Activated CD8-positive, alpha-beta T cell treated with anti-CD3 and anti-CD28 coated beads for 36 hours (primary cell): ENCODE measurements at places on chromosomes 6 and 20. TPM values are rescaled to one million over a fixed set of nuclear protein-coding genes. Genes with fewer than 3 reads are reported as not detected.

- DNase-seq: no peak
Measured at GRCh38 chr20:29497261-29497671, 1760.2 kb upstream of the DEFB115 start.

DNA sequence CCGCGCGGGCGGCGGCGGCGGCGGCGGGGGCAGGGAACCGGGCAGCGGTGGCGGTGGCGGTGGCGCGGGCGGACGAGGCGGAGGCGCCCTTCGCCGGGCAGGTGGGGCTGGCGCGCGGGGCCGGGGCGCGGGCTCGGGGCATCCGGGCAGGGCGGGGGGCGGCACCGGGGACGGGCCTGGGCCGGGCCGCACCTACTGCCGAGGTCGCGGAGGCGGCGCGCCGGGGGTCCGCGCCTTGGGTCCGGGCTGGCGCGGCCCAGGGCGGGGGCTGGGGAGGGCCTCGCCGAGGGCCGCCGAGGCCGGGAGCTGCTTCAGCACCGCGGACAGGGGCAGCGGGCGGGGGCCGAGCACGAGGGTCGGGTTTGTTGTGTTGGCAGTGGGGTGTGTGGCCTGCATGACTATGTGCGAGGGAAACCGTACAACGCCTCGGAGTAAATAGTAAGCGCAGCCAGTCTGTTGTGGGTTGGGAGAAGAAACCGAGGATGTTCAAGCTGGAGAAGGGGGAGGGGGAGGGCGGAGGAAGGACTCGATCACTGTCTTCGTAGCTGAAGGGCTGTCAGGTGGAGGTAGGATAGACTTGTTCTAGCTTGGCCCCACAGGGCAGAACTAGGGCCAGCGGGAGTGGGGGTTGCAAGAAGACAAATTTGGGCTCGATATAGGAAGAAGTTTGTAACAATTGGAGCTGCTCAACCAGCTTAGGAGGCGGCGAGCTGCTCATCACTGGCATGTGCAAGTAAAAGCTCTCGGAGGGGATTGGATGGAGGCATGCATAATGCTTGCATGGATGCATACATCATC is 593 bp downstream of the MMP24 start:
- peak; percentile 59 for DNase-seq

DNA sequence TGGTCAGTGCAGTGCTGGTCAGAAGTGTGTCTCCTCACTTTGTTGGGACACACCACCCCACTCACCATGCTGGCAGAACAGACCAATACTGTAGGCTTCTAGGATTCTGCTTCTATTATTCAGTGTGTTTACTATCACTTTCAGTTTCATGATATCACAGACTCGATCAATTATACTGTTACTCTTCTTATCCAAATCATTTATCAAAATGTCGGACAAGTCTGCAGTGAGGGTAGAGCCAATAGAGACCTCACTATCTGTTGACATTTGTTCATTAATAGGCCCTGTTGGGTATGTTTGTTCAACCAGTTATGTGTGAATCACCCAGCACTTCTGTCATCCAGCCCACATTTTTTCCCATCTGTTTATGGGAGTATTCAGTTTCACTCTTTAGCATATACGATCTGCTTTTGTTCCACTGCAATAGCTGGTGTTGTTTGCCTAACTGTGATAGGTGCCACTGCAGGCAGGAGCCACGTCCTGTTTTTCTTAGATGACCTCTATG is 140.1 kb downstream of the NRN1 start:
- DNase-seq: peak; percentile 32

ADGRG6 gene
- 1.5 TPM for total RNA-seq

PDE7B gene
- total RNA-seq: 0.58 TPM

- DNase-seq: no peak
Measured at GRCh38 chr6:1031720-1032119, 280.2 kb upstream of the FOXQ1 start.

- peak; percentile 61 for DNase-seq
Measured at GRCh38 chr6:159941286-159942113, 27.4 kb upstream of the IGF2R start.

TREML1 gene
- total RNA-seq: not detected

BLOC1S5 gene
- total RNA-seq: 23.7 TPM

- DNase-seq: no peak
Measured at GRCh38 chr6:24031496-24031895, 94.5 kb upstream of the NRSN1 start.

GRCh38 chr6:53461041-53461656 is 83.8 kb downstream of the GCLC start:
- DNase-seq: no peak

DDX43 gene
- 0.16 TPM for total RNA-seq

GRCh38 chr6:43720999-43721398 is 33.4 kb upstream of the MRPS18A start:
- DNase-seq: no peak

- peak; percentile 87 for DNase-seq
Measured at GRCh38 chr6:35583893-35584688, 71.4 kb upstream of the TULP1 start.

DNA sequence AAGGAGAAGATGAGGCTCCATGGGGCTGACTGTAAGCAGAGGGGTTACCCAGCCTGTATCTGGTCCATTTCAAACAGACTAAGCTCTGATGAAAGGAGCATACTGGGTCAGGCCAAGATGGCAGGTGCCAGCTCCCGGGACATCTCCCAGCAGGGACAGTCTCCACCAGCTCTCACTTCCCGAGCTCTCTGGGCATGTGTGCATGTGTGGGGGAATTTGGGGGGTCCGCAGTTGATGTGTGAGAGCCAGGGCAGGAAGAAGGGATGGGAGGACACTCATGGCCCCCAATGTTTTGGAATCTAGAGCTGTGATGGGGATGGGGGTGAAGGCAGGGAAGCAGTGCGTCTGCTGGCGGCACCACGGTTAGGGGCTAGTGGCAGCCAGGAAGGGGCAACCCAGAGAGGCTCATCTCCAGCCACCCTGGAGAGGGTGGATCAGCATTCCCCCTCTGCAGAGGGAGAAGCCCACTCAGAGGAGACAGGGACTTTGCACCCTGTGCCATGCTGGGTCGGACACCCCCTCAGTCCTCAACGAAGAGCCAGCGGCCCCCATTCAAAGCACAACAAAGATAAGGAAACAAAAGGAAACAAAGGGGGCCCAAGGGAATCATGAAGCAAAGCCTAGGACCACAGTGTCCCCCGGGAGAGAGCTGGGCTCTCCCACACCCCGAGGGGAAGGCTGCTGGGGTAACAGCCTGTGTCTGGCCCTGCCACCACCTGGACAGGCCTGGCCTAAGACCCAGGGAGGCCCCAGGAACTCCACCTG is 52.4 kb downstream of the DSTN start:
- no peak for DNase-seq

DNA sequence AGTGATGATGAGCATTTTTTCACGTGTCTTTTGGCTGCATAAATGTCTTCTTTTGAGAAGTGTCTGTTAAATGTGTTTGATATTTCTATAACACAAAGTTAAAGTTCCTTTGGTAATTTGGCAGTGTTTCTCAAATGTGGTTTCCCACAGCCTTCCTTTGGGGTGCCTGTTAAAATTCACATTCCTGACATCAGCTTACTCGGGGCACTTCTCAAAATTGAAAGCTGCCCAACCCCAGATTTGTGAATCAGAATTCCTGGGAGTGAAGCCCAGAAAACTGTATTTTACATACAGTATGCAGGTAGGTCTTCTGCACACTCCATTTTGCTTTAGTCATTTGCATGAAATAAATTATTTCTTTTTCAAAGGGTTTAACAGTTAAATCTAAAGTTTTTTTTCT is 207.9 kb downstream of the GMPR start:
- no peak for DNase-seq

ADAM33 gene
- total RNA-seq: not detected

DNA sequence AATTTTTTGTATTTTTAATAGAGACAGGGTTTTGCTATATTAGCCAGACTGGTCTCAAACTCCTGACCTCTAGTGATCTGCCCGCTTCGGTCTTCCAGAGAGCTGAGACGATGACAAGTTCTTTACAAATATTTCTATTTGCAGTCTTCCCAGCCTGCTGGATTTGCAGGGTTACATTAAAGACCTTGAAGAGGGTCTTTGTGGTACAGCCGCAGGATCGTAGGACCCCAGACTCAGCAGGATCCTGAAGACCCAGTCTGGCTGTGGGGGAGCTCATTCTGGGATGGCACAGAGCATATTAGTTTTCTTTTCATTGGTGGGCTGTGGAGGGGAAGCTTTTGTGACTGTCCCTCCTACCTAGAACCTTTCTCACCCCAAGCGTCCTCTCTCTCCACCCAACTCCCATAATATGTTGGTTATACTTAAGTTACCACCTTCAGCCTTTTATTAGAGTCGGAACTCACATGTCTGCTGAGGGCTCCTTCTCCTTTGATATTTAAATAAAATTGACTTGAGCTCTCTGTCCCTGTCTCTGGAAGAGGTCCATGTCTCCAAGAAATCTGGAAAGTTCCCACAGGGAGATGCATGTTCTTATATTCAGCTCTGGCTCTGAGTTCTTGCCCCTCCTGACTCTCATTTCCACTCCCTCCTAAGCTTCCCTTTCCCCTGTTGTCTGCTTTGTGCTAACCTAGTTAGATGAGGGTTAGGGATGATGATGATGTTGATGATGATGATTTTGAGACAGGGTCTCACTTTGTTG is 72.0 kb downstream of the TIAM2 start:
- DNase-seq: no peak

WFDC10B gene
- not detected for total RNA-seq

AAR2 gene
- total RNA-seq: 18.8 TPM
